GM06990 (cell line): ENCODE measurements at places on chromosomes 2 and 18.

DNA sequence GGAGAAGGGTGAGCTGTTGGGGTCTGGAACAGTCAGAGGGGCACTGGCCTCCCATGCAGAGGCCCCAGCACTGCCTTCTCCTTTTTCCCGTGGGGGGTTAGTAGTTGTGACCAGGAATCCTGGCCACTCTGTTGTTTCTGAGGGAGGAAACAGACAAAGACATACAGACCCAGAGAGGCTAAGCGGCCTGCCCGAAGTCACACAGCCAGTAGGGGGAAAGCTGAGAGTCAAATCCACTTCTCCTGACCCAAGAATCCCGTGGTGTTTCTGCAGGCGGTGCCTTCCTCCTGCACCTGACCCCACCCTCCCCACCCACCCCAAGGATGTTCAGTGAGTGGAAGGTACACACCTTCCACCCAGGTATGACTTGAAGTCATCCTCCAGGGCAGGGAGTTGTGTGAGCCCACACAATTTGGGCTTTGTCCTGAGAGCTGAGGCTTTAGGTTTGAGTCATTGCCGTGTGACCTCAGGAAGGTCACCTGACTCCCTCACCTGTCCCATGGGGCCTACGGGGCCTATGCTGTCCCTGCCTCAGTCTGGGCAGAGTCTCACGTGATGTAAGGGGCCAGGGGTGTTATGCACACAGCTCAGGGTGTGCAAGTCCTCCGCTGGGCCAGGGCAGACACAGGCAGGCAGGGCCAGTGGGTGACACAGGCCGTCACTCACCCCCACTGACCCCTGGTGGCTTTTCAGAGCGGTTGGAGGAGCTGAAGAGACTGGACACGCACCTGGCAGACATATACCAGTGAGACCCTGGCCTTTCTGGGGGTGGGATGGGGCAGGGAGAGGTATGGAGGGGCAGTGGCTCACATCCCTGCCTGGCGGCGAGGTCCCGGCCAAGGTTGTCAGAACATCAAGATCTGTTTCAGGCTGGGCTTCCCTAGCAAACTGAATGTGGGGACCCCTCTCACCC is 5.0 kb downstream of the NT5DC4 start:
- peak; percentile 67 for DNase-seq

- DNase-seq: no peak
These were observed 70.0 kb upstream of the ZNF236 start for GRCh38 chr18:76752400-76752799.

DNA sequence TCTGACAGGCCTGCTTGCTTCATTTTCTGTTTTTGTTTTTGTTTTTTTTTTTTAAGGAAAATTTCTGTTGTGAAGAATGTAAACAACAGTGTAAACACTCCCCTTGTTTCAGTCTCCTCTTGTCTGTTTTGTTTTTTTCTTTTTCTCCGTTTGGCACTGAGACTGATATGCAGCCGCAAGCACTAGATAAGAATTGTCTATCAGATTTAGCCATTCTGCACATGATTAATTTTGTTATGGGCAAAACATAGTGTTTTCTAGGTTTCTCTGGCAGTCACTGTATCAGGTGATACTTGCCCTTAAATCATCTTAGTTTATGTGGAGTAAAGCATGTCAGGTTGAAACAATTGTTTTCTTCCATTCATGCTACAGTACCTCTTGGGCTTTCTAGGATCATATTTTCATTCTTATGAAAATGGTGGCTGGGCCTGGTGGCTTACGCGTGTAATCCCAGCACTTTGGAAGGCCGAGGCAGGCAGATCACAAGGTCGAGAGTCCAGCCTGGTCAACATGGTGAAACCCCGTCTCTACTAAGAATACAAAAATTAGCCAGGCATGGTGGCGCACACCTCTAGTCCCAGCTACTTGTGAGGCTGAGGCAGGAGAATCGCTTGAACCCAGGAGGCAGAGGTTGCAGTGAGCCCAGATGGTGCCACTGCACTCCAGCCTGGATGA is 12.9 kb upstream of the RBMS1 start:
- no peak for DNase-seq

- no peak for DNase-seq
These were observed 29.6 kb upstream of the PXDN start for GRCh38 chr2:1773883-1774282.

DNA sequence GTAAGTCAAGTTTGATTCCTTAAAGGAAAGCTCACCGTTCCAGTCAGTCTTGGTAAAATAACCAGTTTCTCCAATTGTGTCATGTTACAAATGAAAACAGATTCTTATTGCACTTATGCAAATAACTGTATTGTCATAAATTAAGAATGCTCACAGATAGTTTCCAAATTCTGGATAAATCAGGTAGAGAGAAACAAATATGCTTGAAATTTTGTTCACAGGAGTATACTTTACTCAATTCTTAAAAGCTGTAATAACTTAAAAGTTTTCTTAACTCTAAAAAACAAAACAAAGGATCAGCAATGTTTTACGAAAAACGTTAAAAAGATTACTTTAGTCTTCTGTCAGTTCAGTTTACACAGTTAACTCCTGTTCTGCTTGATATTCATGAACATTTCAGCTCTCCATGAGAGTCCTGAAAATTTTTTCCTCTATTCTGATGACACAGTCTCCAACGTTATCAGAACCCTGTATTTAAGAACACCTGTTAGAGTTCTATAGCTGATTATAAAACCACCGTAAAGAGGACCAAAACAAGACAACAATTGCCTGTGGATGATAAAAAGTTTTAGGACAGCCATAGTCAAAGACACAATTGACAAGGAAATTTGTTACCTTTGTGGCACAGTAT is 4.4 kb downstream of the GAL3ST2 start:
- no peak for DNase-seq

- no peak for DNase-seq
These were observed 445.8 kb upstream of the NXPH2 start for GRCh38 chr2:139225961-139226360.

- no peak for DNase-seq
These were observed 381.2 kb upstream of the MC4R start for GRCh38 chr18:60753753-60754152.

GRCh38 chr2:218992703-218993344 is 398 bp downstream of the CRYBA2 start:
- DNase-seq: no peak

DNA sequence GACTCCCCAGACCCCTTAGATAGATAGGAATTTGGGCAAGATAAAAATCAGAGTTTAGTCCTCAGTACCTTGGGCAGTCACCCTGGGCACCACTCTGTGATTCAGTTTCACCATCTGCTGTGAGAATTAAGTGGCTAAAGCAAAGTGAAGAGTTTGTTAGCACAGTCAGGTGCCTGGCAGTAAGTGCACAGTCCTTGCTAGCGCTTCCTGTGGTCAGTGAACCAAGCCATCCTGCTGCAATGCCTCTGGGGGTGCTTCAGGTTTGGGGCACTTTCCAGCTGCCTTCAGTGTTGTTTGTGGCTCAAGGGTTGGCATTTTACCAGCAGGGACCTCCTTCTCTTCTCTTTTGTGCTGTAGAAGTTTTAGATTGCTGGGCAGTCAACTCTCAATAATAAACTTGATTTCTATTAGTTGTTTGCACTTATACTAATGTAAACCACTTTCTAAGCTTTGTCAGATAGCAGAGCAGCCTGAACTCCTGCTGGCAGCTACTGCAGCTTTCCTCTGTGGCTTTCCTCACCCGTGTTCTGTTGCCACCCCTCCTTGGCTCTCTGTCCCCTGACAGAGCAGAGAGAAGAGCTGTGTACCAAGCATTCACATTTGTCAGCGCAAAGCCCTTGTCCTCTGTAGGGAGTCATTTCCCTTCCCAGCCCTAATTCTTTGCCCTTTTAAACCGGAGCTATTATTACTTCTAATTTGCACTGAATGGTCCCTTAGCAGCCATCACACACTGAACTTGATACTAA is 48.4 kb upstream of the RMP24 start:
- DNase-seq: no peak

DNA sequence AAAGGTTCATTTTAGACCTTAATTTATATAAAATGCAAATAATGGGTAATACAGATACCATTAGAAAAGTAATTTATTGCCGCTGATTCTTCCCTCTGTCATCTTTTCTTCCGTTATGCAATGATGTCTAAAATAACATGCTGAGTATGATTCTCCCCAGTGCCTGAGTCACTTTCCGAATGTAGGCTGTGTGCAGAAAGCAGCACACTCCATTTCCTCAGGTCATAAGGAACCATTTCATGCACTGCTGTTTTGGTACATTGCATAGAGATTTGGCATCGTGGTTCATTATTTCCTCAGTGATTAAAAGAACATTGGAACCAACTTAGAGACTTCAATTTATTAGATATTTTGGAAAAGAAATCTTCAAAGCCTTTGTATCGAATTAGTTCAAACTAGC is 173.5 kb downstream of the CDH2 start:
- DNase-seq: no peak

DNA sequence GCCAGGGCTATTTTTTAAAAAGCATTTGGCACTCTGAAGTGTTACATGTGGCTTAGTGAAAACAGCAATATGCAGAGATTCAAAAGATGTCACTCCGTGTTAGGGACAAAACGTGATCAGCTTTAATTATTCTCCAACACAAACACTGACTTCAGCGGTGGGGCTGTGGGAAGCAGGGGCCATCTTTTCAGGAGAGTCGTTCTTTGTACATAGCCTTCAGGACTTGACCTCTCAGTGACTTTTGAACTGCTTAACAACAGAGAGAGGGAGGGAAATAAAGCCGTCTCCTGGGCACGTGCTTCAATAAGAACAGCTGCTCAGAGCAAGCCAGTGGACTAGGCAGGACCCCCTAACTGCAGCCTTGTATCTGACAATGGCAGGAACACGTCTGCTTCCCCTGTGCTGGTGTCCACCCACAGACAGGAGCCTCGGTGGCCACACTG is 95.0 kb upstream of the HDAC4 start:
- no peak for DNase-seq

DNA sequence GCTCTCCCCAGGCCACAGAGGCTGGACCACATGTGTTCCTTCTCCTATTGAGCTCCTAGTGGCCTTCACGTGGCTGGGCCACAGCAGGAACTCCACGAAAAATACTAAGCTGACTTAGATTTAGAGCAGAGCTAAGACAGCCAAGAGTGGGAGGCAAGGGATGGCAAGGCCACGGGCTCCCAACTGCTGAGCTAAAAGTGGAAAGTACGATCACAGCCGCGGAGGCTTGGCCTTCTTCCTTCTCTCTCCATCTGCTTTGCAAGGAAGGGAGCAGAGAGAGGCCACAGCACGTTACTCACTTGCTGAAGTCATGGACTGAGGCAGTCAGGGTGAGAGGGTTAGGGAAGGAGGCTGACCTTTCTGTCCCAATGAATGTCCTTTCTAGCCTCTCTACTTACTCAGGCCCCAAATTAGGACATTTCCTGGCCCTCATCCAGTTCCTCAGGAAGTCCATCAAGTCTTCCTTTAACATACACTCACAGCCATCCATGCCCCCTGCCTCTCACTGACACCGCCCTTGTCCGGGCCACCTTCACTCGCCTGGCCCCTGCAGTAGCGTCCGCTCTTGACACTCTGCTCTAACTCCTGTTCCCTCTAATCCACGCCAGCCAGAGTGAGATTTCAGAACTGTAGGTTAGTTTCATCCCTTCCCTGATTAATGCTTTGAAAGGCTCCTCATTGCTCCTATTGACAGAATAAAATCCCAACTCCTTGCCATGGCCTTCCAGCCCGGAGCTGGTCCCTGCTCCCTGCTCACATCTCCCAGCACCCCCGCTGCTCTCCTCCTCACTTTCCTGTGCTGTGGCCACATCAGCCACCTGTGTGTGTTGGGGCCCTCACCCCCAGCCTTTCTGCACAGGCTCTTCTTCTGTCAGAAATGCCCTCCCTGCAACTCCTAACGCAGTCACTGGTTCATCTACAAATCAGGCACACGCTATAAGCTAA is 204.2 kb downstream of the CYP26B1 start:
- DNase-seq: no peak

DNA sequence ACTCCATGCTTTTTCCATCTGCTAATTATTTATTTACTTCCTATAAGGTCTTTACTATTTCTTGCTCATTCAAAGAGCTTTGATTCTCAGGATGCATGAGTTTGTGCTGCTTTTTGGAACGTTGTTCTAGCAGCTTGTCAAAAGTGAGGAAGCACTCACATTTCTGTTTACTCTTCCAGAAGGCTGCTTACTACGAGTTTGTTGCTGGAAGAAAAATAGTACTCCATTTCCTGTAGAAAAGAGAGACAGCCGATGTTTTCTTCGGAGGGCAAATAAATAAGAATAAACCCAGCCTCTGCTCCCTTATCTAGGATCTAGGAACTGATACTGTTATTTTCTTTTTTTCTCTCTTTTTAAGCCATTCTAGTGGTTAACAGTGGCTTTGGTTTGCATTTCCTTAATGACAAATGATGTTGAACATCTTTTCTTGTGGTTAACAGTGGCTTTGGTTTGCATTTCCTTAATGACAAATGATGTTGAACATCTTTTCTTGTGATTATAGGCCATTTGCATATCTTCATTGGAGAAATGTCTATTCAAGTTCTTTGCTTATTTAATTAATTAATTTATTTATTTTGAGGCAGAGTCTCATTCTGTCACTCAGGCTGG is 20.5 kb downstream of the CYP27A1 start:
- no peak for DNase-seq

- no peak for DNase-seq
These were observed 970.6 kb upstream of the ACVR2A start for GRCh38 chr2:146874260-146874658.

GRCh38 chr2:98454500-98455235 is 10.0 kb downstream of the INPP4A start:
- DNase-seq: no peak
